AG20443 (cell line): ENCODE measurements at places on chromosomes 11 and 22.

DNA sequence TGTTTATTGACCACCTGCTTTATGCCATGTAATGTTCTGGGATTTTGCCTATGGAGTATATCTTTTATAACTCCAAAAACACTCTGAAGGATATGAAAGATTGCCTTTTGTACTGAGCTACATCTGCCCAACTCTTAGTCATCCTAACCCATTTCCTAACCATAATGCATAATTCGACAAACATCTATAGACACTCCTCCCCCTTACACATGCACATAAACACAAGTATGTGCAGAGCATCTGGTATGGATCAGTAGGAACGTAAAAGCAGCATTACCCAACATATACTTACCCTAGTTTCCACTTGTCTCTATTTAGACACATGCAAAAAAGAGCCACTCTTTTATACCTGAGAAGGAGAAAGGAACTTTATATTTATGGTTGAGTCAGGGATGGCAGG, 272.8 kb downstream of the FAM76B start:
- DNase-seq = peak; percentile 15

DNA sequence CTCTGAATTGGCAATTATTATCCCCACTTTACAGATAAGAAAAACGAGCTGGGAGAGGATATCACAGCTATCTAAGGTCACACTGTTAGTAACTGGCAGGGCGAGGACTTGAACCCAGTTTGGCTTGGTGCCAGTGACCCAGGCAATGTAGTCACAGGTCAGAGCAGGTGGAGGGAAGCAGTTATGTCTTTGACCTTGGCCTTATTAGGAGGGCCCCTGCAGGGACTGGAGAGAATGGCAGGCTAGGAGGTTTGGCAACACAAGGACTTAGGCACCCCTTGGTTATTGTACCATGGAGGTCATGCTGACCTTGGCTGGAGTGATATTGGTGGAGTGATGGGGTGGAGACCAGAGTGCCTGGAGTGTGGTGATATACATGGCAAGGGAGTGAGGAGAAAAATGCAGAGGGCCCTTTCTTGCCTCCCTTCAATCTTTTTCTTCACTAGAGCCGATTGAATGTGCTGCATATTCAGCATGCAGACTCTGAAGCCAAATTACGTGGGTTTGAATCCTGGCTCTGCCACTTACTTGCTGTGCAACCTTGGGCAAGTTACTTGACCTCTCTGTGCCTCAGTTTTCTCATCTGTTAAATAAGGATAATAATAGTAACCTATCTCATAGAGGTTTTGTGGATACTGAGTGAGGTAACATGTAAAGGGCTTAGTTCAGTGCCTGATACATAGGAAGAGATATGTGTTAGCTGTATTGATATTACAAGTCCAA, 92.7 kb upstream of the TBCEL start:
- no peak for DNase-seq

DNA sequence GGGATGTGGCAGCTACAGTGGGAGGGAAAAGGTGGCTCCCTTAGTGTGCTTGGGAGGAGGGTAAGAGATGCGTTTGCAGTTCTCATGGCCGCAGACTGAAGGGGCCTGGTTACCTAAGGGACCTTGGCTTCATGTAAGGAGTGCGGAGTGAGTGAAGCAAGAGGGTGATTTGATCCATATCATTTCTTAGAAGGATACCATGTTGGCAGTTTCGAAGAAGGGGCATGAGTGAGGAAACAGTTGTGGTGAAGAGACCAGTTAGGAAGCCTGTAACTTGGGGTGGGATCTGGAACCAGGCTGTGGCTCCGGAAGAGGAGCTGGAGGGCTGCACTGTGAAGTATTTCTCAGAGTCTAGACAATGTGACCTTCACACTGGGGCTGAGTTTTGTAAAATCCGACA, 45.0 kb downstream of the ST3GAL4 start:
- no peak for DNase-seq

DNA sequence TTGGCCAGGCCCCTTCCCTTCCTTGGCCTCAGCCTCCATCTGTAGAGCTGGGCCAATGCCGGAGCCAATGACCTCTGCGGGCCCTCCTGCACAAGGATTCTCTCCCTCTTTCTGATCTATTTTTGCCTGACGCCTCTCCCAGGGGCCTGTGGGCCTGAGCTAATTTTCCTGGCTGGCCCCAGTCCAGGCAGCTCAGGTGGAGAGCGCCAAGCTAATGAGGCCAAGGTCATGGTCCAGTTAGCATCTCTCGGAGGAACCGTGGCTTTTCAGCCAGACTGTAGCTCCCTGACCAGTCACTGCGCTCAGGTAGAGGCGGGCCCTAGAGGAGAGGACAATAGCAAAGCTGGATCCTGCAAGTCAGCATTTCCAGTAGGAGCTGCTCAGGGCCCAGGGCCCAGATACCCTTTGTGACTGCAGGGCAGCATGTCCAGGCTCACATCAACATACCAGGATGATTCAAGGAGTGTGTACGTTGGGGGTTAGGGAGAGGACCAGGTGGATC, 43.5 kb downstream of the APOL3 start:
- no peak for DNase-seq

DNA sequence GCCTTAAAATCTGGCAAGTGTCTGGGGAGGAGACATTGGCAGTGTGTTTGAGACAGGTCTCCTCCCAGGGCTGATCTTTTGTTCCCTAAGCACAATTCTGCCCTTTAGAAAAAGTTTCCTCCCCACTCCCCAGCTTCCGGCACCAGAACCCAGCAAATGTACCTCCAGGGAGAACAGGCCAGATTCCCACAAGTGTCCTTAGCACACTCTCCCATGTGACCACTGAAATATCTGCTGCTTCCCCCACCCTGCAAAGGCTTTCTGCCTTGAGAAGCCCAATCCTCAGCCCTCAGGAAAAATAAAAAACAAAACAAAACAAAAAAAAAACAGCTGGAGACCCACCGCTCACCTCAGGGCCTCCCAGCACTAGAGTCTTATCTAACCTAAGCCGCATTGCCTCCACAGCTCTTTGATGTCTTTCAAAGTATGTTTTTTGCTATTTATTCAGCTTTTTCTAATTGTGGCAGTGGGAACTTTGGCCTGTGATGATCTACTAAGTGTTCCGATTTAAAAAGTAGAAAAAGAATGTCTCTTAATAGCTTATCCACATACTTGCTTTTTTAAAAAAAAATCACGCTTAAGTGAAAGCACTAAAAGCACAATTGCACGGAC, 29.0 kb upstream of the FBLN1 start:
- DNase-seq = no peak

DNA sequence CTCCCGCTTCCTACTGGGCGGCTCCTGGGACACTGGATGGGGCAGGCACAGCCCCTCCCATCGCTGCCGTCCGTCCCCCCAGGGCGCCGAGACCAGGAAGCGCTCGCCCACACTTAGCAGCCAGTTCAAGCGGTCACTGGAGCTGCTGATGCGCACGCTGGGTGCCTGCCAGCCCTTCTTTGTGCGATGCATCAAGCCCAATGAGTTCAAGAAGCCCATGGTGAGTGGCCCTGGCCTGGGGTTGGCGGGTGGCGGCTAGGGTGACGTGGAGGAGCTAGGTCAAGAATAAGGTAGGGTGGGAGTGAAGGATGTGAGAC, 44.6 kb downstream of the MYO7A start:
- DNase-seq = no peak

GRCh38 chr22:27097506-27097905, 440.1 kb downstream of the MIAT start:
- DNase-seq = no peak

DNA sequence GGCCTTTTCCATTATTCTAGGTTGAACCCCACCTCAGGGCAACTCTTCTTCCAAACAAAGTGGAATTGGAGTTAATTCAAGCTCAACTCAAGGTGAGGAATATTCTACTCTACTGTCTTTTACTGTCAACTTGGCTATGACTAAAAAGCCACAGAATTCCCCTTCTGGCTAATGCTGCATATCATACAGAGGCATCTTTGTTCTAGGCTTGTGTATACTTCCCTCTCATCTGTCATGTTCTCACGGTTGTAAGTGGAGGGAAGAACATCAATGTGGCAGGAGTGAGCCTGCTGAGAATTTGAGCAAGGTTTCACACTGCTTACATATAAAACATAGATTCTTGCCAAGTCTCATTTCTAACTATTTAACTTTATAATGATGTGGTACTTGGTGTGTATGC, 921.4 kb upstream of the CNTN5 start:
- no peak for DNase-seq

GRCh38 chr11:15594607-15595006, 479.9 kb downstream of the INSC start:
- DNase-seq = no peak

GRCh38 chr11:93192163-93192562, 5.6 kb downstream of the SLC36A4 start:
- no peak for DNase-seq

GRCh38 chr22:45689211-45689610, 17.6 kb downstream of the ATXN10 start:
- no peak for DNase-seq

DNA sequence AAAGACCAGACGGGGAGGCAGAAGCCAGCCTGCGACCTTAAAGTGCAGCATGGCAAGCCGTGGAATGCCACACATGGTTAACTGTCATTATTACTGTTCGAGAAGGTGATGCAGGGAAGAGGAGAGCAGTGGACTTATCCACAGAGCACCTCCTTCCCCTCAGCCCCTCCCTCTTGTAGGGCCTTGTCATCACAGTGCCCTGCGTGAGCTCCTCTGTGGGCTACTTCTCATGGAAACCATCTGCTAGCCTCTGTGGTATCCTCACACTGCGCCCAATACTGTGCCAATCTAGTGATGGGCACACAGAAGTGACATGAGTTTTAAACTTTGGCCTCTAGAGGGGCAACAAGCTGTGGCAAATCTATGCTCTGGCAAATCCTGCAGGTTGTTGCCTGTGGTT, 18.2 kb upstream of the CCDC134 start:
- no peak for DNase-seq

- DNase-seq = peak; percentile 33
These were observed 1236.4 kb downstream of the FAM181B start for GRCh38 chr11:81497202-81497804.

DNA sequence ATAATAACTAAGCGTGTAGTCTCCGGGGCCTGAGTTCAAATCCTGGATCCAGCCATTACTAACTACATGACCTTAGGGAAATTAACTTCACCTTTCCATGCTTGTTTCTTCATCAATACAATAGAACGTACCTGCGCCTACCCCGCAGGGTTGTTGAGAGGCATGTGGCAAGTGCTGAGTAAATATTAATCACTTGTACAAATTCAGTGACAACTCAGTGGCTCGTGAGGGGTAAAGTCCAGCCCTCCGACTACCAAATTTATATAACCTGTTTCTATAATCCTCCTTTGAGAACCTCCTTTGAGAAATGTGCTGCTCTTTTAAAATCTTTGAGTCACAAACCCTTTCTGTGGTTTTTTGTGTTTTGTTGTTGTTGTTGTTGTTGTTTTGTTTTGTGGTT, 49.8 kb downstream of the FEZ1 start:
- no peak for DNase-seq

DNA sequence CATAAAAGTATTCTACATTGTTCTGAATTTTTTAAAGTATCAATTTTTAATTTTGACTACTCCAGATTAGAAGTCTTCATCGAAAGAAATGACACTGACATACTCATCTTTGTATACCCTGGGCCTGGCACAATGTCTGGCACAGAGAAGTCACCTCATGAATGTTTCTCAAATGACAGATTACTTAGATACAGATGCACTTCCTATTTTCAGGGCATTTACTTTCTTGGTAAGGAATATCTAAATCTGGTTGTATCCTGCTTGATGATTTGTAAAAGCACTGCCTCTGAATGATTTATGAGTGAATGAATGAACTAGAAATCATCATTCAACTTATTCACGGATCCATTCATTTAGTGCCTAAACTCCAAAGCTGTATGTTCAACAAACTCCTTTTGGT, 1784.7 kb downstream of the LRRC4C start:
- DNase-seq = no peak

DNA sequence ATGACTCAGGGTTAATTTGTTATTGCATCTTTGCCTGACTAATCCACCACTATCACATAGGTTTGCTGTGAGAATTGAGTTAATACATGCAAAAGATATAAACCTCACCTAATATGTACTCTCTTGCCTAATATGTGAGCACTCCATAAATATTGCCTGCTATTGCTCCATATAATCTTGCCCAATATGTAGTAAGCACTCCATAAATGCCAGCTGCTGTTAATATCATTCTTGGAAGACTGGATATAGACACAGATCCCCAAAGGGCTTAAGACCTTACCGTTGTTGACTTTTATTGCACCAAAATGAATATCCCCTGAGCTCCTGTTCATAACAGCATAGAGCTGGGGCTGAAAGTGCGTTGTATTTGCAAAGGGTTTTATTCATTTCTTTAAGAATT, 27.0 kb upstream of the LRRC55 start:
- no peak for DNase-seq
